Naive thymus-derived CD8-positive, alpha-beta T cell (primary cell): ENCODE measurements at places on chromosomes 3 and 15. TPM values are rescaled to one million over a fixed set of nuclear protein-coding genes. Genes with fewer than 3 reads are reported as not detected.

DNA sequence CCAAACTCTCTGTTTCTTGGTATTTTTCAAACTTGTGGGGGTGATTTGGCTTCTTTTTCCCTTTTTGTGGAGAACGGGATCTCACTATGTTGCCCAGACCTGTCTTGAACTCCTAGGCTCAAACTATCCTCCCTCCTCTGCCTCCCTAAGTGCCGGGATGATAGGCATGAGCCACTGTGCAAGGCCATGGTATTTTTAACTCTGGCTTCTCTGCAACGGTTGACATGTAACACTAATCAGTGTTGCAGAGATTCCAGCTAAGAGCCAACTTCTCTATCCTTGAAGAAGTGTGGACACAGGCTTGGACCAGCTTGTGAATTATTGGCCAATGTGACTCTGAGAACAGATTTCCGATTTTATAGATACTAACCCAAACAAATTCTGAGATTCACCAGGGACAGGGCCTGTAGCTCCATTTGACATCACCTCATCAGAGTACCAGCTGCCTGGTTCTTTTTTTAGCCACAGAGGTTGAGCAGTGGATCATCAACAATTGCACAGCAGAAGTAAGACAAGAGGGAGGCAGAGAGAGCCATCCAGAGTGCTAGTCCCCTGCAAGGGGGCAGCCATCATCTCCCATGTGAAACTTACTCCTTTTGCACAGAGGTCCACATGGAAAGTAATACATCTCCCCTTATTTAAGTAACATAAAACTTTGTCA is 98.1 kb upstream of the SYNPR start:
- no peaks in the 10 kb centered on the region for H3K4me1 ChIP-seq
- H3K27ac ChIP-seq: no peak overlapping the region
- no peaks in the 10 kb centered on the region for H3K36me3 ChIP-seq
- H3K27me3 ChIP-seq: no peaks in the 10 kb centered on the region
- no peak overlapping the region for H3K4me3 ChIP-seq

DNA sequence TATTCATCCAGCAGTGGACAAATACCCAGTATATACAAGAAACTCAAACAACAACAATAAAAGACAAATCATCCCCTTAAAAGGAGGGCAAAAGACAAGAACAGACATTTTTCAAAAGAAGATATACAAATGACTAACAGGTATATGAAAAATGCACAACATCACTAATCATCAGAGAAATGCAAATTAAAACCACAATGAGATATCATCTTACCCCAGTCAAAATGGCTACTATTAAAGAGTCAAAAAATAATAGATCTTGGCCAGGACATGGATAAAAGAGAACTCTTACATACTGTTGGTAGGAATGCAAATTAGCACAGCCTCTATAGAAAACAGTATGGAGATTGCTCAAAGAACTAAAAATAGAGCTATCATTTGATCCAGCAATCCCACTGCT is 16.9 kb downstream of the DHX36 start:
- H3K36me3 ChIP-seq: peaks cover 2% of the 10 kb centered on the region
- DNase-seq: no peak
- peaks cover 12% of the 10 kb centered on the region for H3K4me1 ChIP-seq
- H3K27ac ChIP-seq: peak overlapping the region; percentile 70
- no peaks in the 10 kb centered on the region for H3K27me3 ChIP-seq
- no peak overlapping the region for H3K4me3 ChIP-seq

DNA sequence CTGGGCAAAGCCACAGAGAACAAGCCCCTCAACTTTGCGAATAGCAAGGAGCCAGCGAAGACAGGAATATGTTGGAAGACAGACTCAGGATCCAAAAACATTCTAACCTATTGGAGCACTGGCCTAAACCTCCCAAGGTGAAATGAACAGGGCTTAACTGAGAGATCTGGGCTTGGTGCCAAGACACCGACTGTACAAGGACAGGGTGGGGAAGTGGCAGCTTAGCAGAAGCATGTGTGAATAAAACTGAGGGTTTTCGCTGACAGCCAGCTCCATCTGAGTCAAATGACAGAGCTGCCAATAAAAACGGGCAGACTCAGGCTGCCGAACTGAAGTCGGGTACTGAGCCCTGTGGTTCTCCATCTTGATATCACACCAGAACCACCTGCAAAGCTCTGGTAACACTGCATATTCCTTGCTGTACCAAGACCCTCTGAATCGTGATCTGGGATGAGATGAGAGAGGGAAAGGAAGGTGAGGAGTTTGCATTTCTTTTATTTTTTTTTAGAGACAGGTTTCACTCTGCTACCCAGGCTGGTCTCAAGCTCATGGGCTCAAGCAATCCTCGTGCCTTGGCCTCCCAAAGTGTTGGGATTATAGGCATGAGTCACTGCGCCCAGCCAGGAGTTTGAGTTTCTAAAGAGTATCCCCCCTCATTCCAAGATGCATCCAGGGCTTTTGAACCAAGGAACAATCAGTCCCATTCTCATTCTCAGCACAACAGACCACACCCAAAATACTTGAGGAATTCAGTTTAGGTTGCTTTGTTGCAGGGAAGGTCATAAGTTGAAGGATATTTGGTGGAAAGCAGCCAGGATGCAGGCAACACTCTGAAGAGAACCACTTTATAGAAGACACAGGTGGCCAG is 6.0 kb upstream of the PLCB2 start:
- H3K4me3 ChIP-seq: peak overlapping the region; percentile 59
- peak; percentile 49 for DNase-seq
- peak overlapping the region; percentile 94 for H3K27ac ChIP-seq
- H3K36me3 ChIP-seq: no peaks in the 10 kb centered on the region

DNA sequence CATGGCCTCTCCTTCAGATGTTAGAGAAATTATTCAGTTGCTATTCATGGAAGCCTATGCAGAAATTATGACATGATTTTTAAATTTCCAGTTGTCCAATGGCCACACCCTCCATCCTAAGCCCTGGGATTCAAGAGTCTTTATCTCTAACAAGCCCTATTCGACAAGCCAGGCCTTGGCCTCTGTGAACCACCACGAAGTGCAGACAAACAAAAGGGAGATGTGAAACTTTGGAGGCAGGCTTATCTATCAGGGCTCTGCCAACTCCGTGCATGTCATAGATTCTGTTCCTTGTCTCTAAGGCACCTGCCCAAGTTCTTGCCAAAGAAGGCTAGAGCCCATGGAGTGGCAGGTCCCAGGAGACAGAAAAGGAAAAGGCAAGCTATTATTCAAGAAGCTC is 212.4 kb upstream of the ADAMTS9 start:
- H3K4me1 ChIP-seq: no peaks in the 10 kb centered on the region
- no peak for DNase-seq
- no peaks in the 10 kb centered on the region for H3K36me3 ChIP-seq
- H3K4me3 ChIP-seq: no peak overlapping the region
- no peak overlapping the region for H3K27ac ChIP-seq

- no peak overlapping the region for H3K4me3 ChIP-seq
- no peaks in the 10 kb centered on the region for H3K4me1 ChIP-seq
- H3K27ac ChIP-seq: no peak overlapping the region
- DNase-seq: no peak
Measured at GRCh38 chr3:149527531-149528339, 53.2 kb downstream of the TM4SF4 start.

RLBP1 gene
- total RNA-seq: not detected

ITPKA gene
- not detected for total RNA-seq

PLA2G4F gene
- not detected for total RNA-seq

CLDN16 gene
- total RNA-seq: not detected
